ENCODE measurements at places on chromosomes 11 and 22. TPM values are rescaled to one million over a fixed set of nuclear protein-coding genes. Genes with fewer than 3 reads are reported as not detected.

Gene TYMP
- 16.5 TPM for total RNA-seq

Gene LUZP2
- total RNA-seq = 0.15 TPM

GRCh38 chr22:40957601-40958000 lies 6.4 kb downstream of the RBX1 start:
- no peak for DNase-seq

DNA sequence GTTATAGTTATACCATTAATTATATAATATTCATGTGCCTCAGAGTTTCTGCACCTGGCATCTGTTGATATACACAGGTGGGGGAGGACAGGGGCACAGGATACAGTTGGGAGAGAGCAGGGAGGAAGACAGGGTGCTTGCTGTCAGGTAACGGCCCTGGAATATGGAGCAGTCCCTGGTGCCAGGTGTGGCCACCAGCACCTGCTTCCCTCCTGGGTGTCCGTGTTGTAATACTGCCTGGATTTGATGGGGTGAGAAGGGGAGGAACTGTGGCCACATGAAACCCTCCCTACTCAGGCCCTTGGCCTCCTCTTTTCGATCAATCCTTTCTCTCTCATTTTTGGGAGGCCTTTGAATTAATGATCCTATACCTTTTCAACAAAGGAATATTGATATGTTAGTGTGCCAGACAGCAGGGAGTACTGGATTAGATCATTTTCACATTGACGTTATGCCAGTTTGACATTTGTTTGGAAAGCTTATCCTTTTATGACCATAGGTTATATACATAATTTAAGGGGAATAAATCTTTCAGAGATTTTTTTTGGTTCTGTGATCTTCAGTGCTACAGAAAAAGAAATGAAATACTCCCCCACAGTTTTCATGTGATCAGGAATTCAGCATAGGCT lies 88.6 kb downstream of the TEAD1 start:
- DNase-seq = no peak

DNA sequence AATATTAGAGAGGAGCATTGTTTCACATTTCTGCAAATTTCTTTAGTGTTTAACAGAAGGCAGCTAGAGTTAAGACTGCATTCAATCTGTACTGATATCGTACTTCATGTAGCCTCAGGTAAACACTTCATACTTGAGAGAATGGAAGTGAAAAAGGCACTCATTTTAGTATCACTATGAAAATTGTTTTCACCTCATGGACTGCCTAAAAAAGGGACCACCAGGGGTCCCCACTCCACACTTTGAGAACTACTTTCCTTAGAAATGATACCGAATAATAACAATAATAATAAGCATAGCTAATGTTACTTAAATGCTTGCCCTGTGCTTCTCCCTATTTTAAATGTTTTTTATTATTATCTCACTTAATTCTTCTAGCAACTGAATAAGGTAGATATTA lies 95.1 kb downstream of the BLID start:
- no peak for DNase-seq

DNA sequence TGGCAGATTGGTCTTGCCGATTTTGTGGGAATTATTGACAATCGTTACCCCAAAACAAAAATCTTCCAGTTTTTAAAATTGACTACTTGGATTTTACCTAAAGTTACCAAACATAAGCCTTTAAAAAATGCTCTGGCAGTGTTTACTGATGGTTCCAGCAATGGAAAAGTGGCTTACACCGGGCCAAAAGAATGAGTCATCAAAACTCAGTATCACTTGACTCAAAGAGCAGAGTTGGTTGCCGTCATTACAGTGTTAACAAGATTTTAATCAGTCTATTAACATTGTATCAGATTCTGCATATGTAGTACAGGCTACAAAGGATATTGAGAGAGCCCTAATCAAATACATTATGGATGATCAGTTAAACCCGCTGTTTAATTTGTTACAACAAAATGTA lies 37.2 kb downstream of the IGLL1 start:
- DNase-seq = no peak

GRCh38 chr11:114166897-114167323 lies 107.4 kb downstream of the ZBTB16 start:
- DNase-seq = peak; percentile 17

Measured in PC-9 (cell line).